8988T (cell line): ENCODE measurements at places on chromosomes 1 and 21.

DNA sequence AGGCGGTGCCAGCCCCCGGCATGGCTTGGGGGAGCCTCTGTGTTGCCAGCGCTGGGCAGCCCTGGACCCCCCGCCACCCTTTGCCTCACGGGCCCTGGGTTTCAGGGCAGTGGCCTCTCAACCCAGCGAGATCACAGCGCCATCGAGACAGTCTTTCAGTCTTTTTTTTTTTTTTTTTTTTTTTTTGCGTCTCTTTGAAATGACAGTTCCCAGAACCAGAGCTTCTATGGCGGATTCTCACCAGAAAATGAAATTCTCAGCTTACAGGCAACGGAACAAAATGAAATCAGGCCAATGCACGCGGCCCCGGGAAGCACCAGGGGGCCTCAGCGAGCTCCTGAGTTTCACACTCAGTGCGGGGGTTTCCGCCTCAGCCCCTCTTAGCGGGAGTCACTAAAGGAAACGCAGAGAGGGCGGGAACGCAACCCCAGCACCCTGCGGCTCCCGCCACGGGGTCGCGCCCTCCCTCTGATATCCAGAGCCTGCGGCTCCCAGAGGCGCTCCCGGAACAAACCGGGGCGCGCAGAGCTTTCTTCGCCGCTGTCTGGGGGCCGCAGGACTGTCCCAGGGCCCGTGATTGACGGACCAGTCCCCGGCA, 8.0 kb upstream of the COL6A1 start:
- DNase-seq = peak; percentile 83

DNA sequence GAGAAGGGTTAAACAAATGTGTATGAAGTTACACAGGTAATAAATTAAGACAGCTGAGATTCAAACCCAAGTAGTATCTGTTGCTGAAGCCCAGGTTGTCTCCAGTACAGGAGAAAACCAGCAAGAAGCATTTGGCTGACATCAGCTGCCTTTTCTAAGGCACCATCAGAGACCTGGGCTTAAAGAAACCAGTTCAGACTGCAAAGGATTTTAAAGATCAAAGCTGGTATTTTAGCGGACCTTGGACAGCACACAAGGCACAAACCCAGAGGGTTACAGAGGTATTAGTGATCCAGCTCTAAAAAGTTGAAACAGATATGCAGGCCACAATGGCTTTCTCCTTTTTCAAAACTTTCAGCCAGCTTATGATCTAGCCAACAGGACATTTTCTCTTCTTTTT, 23.4 kb downstream of the BEND5 start:
- DNase-seq = no peak

GRCh38 chr1:118907466-118907865, 80.7 kb downstream of the TBX15 start:
- no peak for DNase-seq

- DNase-seq = no peak
Measured at GRCh38 chr1:189834813-189835212, 642.9 kb downstream of the BRINP3 start.

DNA sequence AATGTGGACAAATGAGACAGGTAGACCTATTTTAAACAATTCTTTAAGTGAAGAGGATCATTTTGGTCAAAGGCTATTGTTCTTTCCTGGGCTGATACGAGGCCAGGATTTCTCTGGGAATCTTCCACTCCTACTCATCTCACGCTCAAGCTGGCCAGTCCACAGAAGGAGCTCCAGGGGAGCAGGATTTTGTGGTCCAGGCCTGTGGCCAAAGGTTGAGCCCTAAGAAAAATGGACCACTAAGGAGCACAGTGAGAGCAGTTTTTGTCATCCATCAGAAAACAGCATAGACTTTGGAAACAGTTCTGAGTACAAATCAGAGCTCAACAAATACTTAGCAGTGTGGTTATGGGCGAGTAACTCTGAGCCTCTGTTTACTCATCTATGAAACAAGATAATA, 260.2 kb upstream of the RUNX1 start:
- no peak for DNase-seq

- no peak for DNase-seq
Measured at GRCh38 chr1:182803846-182804245, 14.3 kb downstream of the NPL start.

DNA sequence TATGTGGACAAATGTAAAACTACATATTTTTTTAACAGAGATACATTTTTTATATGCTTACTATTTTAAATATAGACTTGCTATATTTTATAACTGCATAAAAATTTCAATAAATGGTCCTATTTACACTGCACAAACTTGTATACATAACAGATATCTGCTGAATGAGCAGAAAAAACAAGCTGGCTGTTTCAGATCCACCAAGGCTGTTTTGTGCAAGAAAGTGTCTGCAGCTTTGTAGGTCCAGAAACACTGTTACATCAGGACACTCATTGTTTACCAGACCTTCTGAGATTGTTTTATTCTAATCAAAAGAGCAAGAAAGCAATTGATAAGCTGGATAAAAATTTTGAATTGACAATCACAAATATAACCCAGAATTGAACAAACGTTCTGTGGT, 99.3 kb downstream of the NCAM2 start:
- DNase-seq = no peak

DNA sequence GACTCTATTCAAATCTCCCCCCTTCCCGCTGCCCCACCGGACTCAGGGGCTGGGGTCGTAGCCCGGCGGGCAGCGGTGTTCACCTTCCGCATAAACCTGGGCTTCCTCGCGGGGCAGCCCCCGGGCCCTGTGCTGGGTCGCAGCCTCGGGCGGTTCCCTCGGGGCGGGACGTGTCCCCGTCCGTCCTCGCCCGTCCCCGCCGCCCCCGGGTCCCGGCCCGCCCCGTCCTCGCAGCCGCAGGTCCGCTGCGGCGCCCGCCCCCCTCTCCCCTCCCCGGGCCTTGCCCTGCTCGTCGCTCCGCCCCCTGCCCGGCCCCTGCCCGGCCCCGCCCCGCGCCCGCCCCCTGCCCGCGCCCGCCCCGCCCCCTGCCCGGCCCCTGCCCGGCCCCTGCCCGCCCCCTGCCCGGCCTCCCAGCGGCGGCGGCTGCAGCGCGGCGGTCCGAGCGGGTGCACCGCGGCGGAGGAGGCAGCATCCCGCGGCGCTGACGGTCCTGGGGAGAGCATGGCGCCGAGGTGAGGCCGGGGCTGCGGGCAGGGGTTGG, at the start of gene COL18A1:
COL18A1 (plus strand) TSS at position 436 of the 541 bp plus-strand sequence; CDS start at position 502, 66 bp downstream.
- DNase-seq = peak; percentile 76

- DNase-seq = no peak
Measured at GRCh38 chr1:157133426-157133825, 4.8 kb downstream of the ETV3 start.

- DNase-seq = no peak
Measured at GRCh38 chr1:55039342-55040082, at the start of gene PCSK9. PCSK9 (plus strand) TSS chr1:55039548; CDS start chr1:55039838, 290 bp downstream.

DNA sequence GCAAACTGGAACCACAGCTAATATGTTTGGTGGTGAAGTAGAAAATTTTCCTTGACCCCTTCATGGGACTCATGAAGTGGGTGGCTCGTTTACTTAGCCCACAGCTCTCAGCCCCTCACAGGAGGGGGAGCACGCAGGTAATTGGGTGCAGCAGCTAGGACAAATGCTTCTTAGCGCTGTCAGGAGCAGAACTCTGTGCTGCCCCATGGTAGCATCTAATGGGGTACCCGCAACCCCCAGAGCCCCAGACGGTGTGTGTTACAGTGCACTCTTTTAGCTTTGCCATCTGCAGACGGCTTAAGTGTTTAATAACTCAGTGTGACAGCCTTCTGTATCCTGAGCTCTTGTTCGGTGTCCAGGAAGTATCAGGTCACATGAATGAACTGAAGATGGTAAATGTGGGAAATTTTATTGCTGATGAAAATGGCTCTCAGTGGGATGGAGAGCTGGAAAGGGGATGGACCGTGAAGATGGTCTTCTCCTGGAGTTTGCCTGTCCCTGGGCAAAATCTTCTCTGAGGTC, 189.6 kb upstream of the ZRANB2 start:
- no peak for DNase-seq

GRCh38 chr1:67741736-67742135, 56.7 kb downstream of the GADD45A start:
- DNase-seq = no peak

GRCh38 chr1:41784531-41785274, 134.0 kb downstream of the HIVEP3 start:
- DNase-seq = no peak

DNA sequence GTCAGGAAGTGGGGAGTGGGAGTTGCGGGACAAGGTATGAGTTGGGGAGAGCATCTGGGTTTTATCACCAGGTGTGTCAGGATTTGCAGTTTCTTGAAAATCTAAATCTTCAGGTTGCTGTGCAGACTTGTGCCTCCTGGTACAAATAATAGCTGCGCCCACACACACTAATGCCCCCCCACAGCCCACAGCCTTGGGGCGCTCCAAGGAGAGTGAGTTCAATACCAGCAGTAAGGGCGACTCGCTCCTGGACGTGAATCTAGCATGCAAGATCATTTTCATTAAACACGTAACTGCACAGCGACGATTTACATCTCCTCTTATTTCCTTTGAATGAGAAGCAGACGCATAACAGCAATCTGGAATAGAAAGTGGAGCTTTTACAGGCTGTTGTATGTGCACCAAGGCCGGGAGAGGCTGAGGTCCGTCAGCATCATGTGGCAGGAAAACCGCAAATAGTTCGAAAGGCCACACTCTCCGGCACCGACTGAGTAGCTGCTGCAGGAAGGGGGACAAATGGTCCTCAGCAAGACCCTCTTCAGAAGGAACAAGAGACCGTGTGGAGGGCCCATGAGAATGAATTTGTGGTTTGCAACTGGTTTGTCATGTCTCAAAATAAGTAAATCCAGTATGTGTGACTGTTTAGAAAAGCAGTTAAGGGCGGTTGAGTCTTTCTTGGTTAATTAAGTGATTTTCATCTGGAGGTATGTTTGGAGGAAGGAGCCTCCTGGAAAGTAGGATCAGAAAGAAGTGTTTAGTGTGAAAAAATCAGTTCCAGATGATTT, 439.5 kb downstream of the SMYD3 start:
- no peak for DNase-seq

DNA sequence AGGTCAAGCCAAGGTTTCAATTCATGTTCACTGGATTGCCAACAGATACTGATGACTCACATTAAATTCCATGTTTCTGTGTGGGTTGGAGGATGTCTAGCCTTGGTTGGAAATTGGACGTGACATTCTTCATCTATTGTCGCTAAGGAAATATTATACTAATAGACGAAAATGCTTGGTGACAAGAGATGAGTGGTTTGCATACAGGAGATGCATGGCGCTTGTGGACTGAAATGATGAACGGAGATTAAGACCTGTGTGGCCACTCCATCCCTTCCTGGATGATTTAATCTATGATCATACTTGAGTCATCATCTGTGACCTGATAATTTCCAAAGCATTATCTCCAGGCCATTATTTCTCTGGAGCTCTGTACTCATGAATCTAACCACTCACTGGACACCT, 97.0 kb upstream of the CD34 start:
- no peak for DNase-seq

DNA sequence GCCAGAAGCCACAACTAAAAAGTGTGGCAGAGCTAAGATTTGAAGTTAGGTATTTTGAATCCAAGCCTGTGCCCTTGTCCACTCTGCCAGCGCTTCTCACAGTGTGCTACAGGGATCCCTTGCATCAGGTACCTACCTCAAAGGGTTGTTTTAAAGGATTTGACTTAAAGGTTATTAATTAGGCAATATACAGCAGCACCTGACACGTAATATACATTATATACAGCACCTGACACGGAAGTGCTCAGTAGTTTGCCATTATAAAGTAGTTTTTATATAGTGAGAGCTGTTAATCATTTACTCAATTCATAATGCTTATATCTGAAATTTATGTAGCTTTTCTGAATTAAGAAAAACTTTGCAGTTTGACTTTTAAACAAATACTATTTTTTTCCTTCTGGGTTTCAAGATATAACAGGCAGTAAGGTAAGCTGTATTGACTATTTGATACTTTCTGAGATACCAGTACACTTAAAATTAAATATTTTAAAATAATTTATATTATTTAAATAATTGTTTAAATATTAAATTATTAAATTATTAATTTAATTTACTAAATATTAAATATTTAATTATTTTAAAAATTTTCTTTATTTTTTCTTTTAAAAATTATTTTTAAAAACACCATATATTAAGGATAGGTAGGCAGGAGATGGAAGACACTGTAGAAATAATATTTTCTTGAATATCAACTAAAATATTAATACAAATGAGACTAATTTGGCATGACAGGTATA, 33.3 kb downstream of the TSNAX start:
- no peak for DNase-seq

- DNase-seq = no peak
Measured at GRCh38 chr1:167095368-167095767, 1.5 kb downstream of the STYXL2 start.
